ENCODE measurements at places on chromosomes 2 and 18.

- DNase-seq, result no peak
Observed at GRCh38 chr2:176132205-176133171, 3.0 kb downstream of the HOXD8 start.

DNA sequence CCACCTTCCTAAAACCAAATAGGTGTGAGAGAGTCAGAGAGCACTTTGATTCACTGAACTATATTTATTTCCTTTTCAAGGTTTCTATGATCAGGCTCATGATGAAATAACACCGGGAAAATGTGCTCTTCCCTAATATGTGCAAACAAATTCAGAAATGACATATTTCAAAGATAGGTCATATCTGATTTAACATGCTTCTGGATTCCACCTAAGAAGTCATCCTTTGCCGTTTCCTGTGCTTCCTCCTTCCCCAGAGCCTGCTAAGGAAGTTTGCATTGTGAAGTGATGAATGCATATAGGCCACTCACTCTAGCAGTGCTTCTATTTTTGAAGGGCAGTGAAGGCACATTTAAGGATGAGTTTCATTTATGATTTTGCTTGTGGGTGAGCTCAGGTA lies 327.6 kb downstream of the TDRD15 start:
- DNase-seq, result no peak

DNA sequence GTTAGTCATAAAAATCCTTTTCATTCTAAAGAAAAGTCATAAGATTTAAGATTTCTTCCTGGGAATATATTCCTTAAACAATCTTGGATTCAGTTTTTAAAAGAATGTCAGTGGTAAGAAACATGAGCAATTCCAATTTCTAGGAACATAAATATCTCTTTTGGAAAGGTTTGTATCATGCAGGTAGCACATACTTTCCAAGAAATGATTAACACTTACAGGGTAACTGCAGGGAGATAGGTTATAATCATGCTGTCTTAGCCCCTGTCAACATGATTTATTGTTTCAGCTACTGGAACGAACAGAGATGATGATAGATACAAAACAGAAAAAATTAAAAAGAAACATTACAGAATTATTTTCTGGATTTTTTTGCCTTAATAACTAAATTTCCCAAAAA lies 1537.7 kb downstream of the LRP1B start:
- DNase-seq, result no peak

DNA sequence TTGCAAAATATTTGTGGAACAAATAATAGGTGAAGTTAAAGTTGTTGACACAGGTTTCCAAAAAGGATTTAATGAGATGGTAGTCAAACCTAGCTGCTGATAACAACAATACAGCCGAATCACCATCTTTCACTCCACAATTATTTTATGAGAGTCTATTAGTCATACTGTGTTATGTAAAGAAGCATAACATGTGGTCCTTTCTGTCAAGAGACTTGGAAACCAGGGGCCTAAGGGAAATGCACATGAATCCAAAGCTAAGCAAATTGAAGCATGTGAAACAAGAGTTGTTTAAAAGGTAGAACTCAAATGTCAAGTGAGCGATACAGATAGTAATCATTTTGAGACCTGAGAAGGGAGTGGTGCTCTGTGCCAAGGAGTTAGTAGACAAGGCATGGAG lies 16.0 kb downstream of the CD28 start:
- DNase-seq, result no peak

GRCh38 chr18:48057018-48057417 lies 126.6 kb upstream of the SMAD2 start:
- no peak for DNase-seq

GRCh38 chr2:90076311-90076710 lies 1384.8 kb downstream of the RPIA start:
- DNase-seq, result no peak

DNA sequence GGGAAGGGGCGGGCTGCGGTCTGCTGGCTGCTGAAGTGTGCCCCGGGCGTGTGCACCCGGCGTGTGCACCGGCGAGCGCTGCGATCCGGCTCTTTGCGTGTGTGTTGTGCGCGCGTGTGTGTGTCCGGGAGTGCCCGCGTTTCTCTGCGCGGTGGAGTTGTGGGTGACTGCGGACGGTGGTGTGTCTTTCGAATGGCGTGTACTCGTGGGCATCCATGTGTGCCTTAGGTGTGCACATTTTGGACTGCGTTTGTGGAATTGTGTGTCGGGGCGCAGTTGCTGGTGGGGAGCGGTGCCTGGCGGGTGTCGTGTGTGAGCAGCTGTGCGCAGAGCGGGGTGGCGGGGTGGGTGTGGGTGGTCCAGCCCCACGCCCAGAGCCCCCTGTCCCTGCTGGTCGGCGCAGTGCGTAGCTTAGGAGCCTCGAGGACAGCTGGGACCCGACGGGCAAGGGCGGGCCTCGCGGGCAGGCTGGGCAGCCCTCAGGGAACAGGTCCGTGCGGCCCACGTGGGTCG lies 533 bp downstream of the HPCAL1 start:
- DNase-seq, result no peak

DNA sequence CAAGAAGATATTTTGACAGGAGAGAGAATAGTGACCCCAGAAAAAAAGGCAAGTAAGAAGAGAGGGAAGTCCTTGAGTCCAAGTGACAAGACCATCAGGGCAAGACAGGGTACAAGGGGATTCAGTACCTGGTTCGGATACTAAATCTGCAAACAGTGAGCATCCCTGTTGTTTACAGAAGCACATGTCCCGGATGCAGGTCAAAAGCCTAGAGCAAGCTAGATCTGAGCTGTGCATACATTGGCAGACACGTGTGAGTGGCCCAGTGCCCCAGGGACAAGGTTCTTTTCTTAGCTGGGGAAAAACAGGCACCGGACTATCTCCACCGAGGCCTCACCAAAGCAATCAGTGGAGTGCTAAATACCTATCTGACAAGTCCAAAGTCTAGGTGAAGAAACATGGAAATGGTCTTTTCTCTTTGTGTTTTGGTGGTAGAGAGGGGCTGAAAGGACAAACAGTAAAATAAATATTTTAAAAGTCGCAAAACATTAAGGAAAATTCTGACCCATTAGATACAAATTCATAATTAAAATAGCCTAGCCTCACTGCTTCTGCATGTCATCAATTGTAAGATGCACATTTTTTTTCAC lies 165.2 kb downstream of the SUCLG1 start:
- no peak for DNase-seq

DNA sequence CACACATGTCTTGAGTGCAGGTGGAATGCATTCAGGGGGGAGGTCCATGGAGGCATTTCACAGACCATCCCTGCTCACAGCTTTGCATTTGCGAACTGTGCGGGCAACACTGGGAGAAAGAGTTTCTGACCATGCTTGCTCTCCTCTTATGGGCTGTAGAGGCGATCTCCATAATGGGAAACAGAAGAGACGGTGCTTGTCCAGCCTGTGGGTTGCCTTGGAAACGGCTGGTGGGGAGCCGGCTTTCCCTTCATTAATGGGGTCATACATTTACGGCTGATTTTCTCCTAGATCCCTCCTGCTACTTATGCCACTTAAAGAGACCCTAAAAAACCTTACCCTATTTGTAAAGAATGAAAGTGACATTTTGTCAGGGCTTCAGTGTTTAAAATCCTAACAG lies 147.4 kb downstream of the SOX11 start:
- peak; percentile 36 for DNase-seq

- DNase-seq, result no peak
Observed at GRCh38 chr2:219059375-219059724, 1.4 kb downstream of the IHH start.

- peak; percentile 52 for DNase-seq
Observed at GRCh38 chr2:159201360-159202063, 85.0 kb downstream of the WDSUB1 start.

GRCh38 chr2:112629823-112630222 lies 15.9 kb upstream of the SLC20A1 start:
- no peak for DNase-seq

GRCh38 chr18:7248877-7249276 lies 18.0 kb downstream of the LRRC30 start:
- DNase-seq, result no peak

DNA sequence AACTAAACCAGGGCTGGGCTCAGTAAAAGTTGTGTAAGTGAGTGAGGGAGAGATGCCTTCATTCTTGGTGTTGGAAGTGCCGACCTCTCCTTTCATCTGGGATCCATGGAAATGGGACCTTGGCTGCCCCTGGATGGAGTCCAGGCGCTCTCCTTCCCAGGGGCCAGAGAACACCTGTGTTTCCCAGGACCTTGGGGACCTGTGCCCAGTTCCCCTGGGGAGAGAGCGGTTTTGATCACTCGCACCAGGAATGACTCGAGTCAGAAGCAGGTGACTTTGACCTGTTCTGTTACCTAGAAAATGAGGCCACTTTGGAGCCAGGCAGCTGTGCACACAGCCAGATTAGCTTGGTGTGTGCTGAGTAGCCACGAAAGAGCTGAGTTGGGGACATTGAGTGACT lies 97.3 kb downstream of the SH3BP4 start:
- DNase-seq, result no peak

GRCh38 chr2:134440336-134440909 lies 186.6 kb downstream of the MGAT5 start:
- no peak for DNase-seq

DNA sequence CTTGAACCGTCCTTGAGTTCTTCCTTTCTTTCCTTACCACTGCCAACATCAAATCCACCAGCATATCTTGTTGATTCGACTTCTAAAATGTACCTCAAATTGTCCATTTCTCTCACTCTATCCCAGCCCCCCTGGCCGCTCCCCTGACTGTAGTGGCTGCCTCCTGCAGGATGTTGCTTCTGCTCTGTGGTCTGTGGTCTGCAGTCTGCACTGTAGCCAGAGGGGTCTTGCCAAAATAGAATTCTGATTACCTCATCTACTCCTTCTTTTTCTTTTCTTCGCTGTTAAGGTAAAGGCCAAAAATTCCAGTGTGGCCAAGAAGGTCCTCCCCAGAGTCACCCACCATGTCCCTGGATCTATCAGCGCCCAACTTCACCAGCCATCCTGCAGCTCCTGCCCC lies 79.5 kb upstream of the ALPP start:
- no peak for DNase-seq

- DNase-seq, result no peak
Observed at GRCh38 chr18:50044402-50044801, 150.5 kb downstream of the MYO5B start.

DNA sequence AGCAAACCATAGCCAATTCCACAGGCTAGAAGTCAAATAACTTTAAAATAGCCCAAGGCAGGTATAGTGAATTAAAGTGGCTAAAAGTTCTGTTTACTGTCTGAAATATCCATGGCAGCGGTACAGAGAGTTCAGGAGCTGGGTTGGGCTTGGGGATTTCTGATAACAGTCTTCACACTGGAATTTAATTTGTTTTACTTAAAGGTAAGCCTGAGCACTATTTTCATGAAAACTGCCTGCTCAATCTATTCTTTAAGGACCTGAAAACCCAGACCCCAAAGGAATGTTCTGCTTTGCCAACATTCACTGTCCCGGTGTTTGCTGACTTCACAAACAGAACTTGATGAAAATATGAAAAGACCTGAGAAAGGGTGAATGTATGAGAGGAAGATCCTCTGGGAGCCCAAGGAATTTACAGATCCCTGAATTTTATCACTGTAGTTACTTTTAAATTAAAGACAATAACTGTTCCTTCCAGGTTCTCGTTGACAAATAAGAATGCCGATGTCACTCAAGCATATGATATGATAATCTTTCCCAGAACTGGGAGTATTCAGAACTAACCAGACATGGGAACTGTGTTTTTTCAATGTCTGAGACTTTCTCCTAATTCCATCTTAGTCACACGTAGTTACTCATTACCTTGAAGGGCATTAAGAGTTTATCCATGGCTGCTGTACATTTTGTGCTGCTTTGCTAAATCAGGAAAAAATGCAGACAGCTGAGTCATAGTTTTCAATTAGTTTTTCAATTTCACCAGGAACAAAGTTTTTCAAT lies 28.3 kb upstream of the ITGB6 start:
- DNase-seq, result peak; percentile 76

Data from fibroblast of lung (primary cell).